ENCODE measurements at places on chromosomes 13 and 19.
A peak's percentile ranks its signal among the peaks of the same experiment; 100 is the strongest.

DNA sequence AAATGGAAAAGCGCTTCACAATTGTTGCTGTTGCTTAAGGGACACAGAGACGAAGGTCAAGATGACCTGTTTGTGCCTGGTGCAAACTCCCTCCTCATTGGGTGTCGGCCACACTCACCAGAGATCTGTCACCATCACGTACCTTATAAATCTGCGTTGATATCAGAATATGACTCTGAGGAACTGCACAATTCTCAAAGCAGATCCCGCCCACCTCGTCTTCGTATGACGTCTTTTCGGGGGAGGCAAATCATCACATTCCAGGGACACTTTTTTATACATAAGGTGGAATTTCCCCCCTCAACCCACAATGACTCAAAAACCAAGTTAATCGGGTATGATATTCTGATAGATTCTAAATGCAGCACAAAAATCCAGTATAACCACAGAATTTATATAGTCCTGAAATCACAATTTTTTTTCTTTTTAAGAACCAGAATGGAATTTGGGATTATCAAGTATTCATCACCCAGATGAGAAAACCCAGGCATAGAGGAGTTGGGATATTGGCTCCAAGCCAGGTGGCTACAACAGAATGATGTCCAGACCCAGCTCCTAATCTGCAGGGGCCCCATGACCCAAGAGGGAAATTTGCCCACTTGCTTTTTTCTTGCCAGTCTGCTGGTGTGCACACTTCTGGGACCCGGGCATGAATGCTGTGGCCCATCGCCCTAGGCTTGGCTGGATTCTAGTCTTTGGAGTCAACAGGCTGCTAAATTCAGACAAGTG, 50.6 kb upstream of the MTIF3 start:
- DNase-seq: peak; percentile 8

- no peak for DNase-seq
These were observed 519.7 kb downstream of the DIAPH3 start for GRCh38 chr13:59643906-59644626.

DNA sequence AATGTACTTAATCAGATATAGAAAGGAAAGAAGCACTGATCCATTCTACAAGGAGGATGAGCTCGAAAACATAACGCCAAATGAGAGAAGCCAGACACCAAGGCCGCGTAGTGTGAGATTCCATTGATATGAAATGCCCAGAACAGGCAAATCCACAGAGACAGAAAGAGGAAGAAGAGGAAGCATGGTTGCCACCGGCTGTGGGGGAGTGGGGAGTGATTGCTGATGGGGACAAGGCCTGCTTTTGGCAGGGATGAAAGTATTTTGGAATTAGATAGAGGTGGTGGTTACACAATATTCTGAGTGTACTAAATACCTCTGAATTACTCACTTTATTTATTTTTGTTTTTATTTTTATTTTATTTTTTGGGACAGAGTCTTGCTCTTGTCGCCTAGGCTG, 50.2 kb upstream of the KLF2 start:
- no peak for DNase-seq

- no peak for DNase-seq
These were observed 18.2 kb upstream of the RNF113B start for GRCh38 chr13:98195054-98195791.

GRCh38 chr13:21015284-21015683, 46.1 kb downstream of the LATS2 start:
- no peak for DNase-seq

GRCh38 chr19:16084067-16084685, 7.9 kb downstream of the TPM4 start:
- no peak for DNase-seq

DNA sequence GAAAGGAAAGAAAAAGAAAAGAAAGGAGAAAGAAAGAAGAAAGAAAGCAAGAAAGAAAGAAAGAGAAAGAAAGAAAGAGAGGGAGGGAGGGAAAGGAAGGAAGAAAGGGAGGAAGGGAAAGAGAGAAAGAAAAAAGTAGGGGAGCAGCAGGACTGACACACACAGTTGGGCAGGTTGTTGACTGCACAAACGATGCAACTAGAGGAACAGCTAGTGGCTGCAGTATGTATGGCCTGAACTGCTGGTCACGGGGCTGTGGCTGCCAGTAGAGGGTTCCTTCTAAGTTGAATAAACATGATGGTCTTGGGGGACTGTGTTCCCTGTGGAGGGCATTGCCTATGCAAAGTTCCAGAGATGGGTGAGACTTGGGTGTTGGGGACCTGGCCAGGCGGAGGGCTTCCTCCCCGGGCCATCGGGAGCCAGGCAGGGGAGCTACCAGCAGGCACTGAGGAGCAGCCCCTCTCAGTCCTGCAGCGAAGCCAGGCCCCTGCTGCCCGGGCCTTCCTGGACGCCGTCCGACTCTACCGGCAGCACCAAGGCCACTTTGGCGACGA, 16.7 kb upstream of the COLGALT1 start:
- DNase-seq: no peak

- no peak for DNase-seq
These were observed 19.0 kb downstream of the OLFM2 start for GRCh38 chr19:9917321-9917720.

DNA sequence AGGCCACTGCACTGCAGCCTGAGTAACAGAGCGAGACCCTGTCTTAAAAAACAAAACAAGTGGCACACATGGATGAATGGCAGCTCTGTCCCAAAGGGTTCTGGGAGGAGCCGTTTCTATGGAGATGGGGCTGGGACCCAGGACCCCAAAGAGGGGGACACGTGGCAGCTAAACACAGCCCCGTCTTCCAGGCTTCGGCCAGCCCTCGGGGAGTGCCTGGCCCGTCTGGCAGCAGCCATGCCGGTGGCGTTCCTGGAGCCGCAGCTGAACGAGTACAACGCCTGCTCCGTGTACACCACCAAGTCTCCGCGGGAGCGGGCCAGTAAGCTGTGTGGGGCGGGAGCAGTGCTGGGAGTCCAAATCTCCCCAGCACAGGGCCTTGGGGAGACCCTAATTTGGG, 82.4 kb downstream of the RYR1 start:
- DNase-seq: no peak

GRCh38 chr19:15641901-15642491, 1.3 kb downstream of the CYP4F3 start:
- no peak for DNase-seq

GRCh38 chr13:78610381-78610883, 7.1 kb upstream of the POU4F1 start:
- no peak for DNase-seq

- no peak for DNase-seq
These were observed 110.3 kb upstream of the TDRD3 start for GRCh38 chr13:60286707-60287106.

- no peak for DNase-seq
These were observed 42.3 kb downstream of the ZNF493 start for GRCh38 chr19:21439201-21439751.

DNA sequence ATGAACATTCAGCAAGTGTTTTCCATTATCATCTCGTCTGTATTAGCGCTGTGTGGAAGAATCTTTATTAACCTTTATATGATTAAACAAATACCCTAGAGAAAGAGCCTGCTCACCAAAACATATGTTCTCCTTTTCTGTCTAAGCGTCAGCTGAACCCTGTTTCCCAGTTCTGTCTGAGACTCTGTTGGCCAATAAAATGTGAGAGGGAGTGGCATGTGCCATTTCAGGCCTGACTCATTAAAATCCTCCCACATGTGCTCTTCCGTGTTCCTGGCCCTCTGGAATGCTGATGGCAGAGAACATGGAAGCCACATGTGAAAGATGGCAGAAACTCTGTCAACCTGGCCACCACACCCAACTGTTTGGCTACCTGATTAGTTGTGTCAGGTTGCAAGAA, 181.9 kb upstream of the EDNRB start:
- no peak for DNase-seq

DNA sequence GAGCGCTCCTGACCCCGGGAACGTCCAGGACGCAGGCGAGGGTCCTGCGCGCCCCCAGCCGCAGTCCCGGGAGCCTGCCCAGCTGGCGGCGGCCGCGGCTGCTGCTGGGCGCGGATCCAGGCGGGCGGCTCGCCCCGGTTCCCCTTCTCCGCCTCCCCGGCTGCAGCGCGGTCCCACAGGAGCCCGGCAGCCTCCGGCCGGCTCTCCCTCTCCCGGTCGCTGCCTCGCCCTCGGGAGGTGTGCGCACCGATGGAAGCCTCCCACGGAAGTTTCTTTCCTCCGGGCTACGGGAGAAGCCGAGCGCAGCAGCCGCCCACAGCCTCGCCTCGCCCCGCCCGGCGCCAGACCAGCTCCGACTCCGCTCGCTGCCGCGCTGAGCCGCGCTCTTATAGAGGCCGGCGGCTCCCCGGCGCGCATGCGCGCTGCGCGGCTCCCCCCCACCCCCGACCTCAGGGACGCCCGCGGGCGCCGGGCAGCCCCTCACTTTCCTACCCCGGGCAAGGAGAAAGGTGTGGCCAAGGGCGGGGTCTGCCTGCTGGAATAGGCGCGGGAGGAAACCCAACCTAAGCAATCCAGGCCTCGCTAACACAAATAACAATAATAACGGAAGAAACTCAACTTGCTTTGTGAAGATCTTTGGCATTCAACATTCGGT, at the start of gene SHISA2:
TSS of gene SHISA2 (minus strand) at position 360 of the 655 bp plus-strand sequence. CDS start 1,041 bp downstream, outside the sequence.
- peak; percentile 16 for DNase-seq

- no peak for DNase-seq
These were observed 16.0 kb downstream of the KCTD15 start for GRCh38 chr19:33812388-33813330.

- DNase-seq: no peak
These were observed 36.4 kb downstream of the CCL25 start for GRCh38 chr19:8088752-8089663.

DNA sequence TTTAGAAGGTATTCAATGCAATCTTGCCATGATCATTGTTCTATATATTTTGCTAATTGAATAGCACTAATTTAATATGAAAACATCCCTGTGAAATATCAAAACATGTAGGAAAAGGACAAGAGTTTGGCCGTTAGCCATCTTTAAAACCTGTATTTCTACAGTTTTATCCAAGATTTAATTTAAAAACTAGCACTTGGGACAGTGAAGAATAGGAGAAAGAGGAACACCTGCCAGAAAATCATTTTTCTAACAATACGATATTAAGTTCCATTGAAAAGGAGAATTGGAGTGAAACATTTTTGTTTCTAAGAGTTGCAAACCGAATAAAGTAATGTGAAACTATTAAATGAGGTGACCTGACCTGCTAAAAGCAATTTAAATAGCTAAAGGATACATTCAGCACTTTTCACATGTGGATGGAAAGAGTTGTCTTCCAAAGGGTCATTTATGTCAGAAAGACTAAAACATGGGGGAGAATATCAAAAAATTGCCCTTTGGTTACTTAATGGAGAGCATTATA, 1673.6 kb upstream of the MIR17HG start:
- no peak for DNase-seq

DNA sequence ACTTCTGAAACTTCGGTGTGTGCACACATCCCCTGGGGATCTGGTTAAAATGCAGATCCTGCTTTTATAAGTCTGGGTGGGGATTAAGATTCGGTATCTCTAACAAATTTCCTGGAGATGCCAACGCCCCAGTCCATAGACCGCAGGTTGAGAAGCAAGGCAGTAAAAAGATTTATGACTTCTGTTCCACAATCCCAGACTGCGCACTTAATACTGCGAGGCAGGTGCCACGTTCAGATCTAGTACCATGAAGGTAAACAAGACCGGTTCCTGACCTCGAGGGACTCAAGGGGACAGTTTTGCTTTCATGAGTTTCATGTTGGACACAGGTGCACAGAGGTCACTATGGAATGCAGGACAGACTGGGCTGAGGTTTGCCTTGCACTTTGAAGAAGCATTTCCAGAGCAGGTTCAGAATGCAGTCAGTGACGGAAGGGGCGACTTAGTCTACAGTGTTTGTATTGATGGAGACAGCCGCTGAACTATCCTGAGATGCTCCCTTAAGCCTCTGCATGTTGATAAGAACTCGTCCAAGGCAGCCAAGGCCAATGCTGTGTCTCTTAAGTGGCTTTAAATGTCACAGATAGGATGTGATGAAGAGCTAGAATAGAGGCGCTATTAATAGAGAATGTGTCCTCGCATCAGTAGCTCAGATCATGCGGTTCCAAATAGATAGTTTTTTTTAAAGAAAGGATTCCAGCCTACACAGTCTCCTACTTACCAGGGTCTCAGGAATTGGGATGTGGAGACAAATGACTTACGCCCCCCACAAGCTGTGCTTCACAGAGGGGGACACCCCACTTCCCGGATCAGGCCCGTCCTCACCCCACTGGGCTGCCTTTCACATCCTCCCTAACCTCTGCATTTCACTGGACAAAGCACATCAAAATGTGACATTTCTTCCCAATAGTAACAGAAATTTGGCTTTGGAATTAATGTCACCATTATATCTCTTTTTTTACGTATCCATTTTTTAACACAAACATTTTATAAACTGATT, 97.1 kb upstream of the IRS2 start:
- no peak for DNase-seq

GRCh38 chr13:43564952-43565351, 221.8 kb downstream of the ENOX1 start:
- no peak for DNase-seq

- DNase-seq: peak; percentile 84
These were observed at the start of gene RAB3D for GRCh38 chr19:11339254-11340098. RAB3D (minus strand) TSS chr19:11339657; CDS start chr19:11337399, 2,258 bp downstream.

DNA sequence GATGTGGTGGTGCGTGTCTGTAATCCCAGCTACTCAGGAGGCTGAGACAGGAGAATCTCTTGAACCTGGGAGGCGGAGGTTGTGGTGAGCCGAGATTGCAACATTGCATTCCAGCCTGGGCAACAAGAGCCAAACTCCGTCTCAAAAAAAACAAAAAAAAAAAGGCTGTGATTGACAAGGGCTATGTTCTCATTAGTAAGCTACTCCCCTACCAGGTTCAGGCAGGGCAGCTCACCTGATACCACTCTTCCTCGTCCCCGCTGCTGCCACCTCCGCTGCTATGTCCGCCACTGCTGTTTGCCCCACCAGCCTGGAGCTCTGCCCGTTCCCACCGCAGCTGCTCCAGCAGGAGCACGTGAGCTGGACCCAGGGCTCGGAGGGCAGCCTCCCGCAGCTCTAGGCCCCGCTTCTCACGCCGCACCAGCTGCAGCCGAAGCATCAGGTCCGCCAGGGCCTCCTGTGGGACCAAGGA, 9.4 kb downstream of the USHBP1 start:
- no peak for DNase-seq

GRCh38 chr19:53612762-53613526, 18.9 kb upstream of the DPRX start:
- no peak for DNase-seq

DNA sequence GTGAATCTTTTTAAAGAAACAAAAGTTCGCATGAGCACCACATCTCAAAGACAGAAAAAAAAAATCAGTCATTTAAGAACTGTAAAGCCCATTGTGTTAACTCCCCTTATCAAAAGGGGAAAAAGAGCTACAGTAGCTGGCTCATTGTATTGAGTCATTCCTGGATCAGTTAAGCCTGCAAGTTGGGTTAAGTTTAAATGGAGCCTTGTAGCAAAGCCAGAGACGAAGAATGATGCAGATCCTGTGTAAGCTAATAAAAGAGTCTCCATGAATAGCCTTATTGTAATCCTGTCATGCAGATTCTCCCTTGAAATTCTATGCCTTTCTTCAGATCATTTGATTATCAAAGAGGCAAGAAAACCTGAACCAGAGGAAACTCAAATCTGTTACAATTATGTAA, 83.8 kb downstream of the CRYL1 start:
- DNase-seq: no peak

GRCh38 chr19:11373166-11373884, 1.1 kb upstream of the SWSAP1 start:
- DNase-seq: no peak
